ENCODE measurements at places on chromosomes 12 and 14.

DNA sequence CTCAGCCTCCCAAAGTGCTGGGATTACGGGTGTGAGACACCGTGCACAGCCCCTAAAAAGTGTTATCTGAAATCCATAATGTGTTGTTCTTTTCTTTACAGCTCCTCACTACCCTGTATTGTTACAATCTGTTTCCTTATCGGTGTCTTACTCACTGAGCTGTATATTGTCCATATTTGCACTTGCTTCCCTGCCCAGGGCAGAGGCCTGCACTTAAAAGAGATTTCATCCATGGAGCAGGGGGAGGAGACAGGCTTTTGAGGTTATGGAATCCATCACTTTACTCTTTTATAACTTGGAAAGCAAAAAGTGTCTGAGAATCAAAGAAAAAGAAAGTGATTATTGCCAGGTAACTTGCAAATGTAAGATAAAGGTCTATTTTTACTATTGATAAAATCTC lies 251.0 kb downstream of the DIO2 start:
- no peak for DNase-seq

DNA sequence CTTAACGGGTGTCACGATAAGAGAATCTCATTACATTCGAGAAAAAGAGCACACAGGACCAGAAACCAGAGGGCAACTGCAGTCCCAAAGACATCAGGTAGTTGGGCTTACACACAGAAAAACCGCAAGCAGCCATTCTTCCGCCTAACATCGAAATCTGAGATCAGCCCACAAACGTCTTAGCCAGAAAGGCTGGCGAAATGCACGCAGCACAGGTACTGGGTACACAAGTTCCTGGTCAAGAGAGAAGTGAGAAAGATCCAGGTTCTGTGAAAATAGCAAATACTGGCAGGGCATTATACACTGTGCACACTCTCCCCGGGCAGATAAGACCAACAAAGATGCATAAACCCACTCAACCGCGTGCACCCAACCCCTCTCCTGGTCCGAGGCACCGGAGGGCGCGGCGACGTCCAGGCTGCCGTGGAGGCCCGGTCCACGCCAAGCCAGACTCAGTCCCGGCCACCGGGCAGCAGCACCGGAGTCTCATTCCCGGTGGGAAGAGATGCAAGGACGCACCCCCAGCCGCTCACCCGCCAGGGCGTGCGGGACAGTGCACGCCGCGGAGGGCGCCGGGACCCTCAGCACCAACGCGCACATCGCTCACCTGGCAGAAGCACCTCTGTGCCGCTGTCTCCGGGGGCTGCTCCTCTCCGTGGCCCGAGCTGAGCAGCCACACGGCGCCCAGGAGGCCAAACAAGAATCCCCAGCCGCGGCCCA lies 437 bp downstream of the ERO1A start:
- peak; percentile 74 for DNase-seq

GRCh38 chr14:90105756-90106155 lies 44.0 kb downstream of the KCNK13 start:
- no peak for DNase-seq

- no peak for DNase-seq
Observed at GRCh38 chr12:52949413-52950331, 754 bp downstream of the KRT18 start.

GRCh38 chr12:124786061-124786964 lies 77.4 kb downstream of the SCARB1 start:
- DNase-seq, result no peak

DNA sequence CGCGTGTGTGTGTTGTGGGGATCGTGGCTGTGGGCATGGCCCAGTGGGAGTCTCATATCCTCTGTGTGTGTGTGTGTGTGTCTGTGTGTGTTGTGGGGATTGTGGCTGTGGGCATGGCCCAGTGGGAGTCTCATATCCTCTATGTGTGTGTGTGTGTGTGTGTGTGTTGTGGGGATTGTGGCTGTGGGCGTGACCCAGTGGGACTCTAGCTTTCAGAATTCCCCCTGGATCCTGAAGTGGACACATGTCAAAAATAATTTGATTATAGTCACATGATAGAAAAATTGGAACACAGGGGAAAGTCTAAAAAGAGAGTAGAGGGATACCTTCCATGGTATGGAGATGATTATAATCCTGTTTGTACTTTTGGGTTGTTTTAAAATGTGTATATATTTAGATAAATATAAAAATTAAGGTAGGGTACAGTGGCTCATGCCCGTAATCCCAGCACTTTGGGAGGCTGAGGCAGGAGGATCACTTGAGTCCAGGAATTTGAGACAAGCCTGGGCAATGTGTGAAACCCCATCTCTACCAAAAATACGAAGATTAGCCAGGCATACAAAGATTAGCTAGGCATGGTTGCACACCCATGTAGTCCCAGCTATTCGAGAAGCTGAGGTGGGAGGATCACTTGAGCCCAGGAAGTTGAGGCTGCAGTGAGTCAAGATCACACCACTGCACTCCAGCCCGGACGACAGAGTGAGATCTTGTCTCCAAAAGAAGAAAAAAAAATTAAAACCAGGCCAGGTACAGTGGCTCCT lies 11.0 kb downstream of the PAPLN start:
- no peak for DNase-seq

DNA sequence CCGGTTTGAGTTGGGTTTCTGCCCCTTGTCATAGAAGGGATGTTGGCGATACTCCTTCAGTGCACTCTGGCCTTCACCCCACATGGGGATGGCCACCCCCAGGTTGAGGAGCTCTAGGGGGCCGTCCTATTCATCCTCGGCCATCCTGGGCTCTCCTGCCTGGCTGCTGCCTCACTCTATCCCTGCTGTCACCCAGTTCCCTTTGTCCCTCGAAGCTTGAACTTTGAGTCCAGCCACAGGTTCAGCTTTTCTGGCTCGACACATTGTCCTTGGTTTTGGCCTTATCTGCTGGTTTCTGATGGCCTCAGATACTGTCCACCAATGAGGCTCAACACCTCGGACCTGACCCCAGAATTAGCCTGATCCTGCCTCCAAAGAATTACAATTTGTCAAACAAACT lies 58.6 kb downstream of the C14orf132 start:
- no peak for DNase-seq
